Thoracic aorta (tissue), 2 donors: ENCODE measurements at places on chromosomes 2 and 18.

DNA sequence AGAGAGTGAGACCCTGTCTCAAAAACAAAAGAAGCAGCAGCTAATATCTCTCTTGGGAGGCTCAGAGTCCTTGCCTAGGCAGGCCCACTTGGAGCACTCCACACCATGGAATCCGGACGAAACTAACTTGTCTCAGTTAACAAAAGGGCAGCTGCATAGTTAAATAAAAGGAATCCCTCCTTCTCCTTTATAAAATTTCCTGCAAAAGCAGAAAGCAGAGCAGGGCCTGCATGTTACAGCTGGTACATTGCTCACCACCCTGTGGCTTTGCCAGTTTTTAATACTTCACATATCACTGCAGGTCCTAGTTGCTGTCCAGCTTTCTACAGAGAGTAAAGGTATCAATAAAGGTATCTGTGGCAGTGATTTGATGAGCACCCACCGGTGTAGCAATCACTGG is 93.6 kb downstream of the ASAP2 start:
- no peak for DNase-seq

DNA sequence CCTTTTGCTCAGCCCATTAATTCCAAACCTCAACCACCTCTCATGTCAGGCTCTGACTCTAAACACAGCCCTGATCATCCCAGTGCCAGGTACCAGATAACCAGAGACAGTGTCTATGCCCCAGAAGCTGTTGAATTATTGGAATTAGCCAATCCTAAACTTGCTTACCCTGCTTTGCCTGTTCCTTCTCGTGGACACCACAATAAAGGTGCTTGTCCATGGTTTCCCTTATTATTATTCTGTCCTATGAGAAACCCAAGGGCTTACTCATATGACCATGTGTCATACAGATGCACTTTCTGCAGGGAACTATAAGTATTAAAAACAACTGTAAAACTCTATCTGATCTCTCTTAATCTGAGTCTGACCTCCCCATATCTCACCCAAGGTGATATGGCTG is 2193.8 kb upstream of the PIK3C3 start:
- no peak for DNase-seq

GRCh38 chr2:10089565-10090190 is 9.5 kb upstream of the CYS1 start:
- DNase-seq: no peak

GRCh38 chr2:65098741-65099140 is 31.2 kb downstream of the RAB1A start:
- no peak for DNase-seq

- no peak for DNase-seq
Observed at GRCh38 chr2:120498576-120499394, 152.8 kb downstream of the INHBB start.

DNA sequence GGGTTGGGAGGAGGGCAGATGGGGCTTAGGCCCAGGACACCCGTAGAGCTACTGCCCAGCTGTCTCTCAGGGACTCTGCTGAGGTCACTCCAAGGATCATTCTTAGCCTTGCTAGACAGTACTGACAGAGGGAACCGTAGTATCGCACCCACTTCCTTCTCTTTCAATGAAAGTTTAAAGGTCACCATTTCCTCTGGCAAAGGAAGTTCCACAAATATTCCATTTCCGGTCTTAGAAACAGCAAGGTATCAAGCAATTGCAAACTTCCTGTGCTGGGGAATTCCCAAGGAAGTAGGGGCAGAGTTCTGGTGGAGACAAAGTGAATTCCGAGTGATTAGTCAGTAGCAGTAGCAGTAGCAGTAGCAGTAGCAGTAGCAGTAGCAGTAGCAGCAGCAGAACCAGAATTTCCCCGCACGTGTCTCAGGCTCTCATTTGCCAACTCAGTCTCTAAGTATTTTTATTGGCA is 24.7 kb downstream of the IL1B start:
- DNase-seq: no peak

GRCh38 chr2:189287363-189287762 is 107.8 kb upstream of the COL5A2 start:
- no peak for DNase-seq

GRCh38 chr2:202610380-202610779 is 24.4 kb upstream of the FAM117B start:
- DNase-seq: no peak

DNA sequence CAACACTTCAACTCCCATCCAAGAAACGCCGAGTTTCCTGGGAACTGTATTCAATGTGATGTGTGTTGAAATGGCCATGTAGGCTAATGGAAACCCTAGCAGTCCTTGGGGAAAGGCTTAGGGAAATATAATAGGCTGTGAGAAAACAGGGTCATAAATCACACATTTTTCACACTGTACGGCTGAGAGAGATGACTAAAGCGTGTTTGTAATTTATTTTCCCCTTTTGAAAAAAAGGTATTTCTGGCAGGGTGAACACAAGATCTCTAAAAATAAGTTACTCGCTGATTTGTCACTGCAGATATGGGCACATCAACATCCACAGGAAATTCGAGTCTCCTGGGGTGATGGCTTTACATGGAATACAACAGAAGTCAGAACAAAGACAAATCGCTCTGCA is 109.6 kb upstream of the ST6GAL2 start:
- no peak for DNase-seq

DNA sequence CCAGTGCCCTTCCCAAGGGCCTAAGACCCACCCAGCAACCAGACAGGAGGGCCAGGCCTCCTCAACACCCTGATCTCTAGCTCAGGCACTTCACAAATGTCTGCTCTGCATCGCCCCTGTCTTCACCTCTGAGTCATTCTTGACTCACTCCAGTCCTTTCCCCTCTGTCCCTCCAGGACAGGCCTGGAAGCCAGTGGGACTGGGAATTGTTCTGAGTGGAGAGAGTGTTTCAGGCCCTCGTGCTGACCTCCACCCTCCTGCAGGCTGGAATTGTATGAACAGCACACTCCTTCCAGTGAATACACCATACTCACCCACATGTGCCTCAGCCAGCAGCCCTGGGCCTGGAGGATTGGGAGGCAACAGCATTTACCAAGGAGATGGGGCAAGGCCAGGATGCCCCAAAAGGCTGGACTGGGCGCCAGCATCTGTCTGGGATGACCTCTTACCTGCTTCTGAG is 304.2 kb downstream of the CYP26B1 start:
- DNase-seq: no peak

- DNase-seq: no peak
Observed at GRCh38 chr18:50397023-50397422, 22.2 kb downstream of the SKA1 start.

GRCh38 chr2:216205486-216205885 is 96.3 kb downstream of the XRCC5 start:
- no peak for DNase-seq

GRCh38 chr2:23215016-23215415 is 170.0 kb upstream of the KLHL29 start:
- DNase-seq: no peak

- DNase-seq: no peak
Observed at GRCh38 chr2:237791977-237792727, 6.4 kb upstream of the RBM44 start.

- no peak for DNase-seq
Observed at GRCh38 chr2:219739066-219739465, 111.6 kb downstream of the SLC4A3 start.

DNA sequence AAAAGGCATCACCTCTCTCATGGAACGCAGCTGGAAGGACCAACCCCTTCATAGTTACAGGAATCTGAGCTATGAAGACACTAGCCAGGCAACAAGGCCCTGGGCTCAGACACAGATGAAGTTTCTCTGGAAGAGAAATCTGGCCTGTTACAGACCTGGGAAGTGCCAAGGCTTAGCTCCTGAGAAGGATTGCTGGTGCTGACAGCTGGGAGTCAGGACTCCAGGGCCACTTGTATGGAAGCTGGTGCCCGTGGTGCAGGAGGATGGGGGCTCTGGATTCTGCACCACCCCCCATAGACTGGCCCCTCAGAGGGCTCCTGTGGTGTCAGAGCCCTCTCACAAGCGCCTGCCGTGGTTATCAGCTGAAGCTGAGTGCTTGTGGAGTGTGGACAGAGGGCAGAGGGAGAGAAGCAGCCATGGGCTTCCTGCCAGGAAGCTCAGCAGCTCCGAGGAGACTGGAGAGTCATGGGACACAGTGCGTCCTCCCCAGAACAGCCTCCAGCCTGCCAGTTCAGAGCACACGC is 87.3 kb upstream of the LCLAT1 start:
- DNase-seq: no peak

DNA sequence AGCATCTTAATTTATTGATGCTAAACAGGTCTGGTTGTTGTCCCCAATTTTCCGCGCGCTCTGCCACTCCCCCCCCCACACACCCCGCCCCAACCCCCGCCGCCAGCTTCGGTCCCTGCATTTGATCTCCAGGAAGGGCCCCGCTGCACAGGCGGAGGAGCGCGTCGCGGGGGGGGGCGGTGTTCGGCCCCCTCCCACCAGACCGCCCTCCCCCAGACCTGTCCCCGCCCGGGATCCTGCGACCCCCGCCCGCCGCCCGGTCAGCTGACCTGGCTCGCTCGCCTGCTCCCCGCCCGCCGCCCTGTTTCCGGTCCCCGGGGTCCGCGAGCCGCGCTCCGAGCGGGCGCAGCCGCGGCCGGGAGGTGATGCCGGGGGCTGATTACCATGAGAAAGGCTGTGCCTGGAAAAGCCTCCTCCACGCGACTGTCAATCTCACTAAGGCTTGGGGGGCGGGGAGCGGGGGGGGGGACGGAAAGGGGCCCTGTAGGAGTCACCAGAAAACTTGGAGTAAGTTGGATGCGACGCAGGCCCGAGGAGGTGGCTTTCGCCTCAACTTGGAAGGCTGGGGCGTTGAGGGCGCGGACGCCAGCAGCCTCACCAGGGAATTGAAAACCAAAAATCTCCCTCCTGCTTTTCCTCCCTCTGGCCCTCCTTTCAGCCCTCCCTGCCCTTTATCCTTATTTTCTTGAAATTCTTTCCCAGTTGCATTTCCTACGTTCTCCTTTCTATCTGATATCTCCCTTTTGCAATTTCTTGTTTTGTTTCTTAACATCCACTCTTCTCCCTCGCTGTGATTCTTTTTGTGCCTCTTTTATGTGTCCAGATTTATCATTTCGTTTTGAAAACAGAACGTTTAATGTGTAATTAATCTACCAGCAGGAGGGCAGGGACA is 4.4 kb upstream of the ZEB2 start:
- no peak for DNase-seq

- DNase-seq: no peak
Observed at GRCh38 chr2:231968820-231969219, 7.3 kb downstream of the DIS3L2 start.

GRCh38 chr2:39431592-39432316 is 5.3 kb downstream of the MAP4K3 start:
- DNase-seq: no peak

DNA sequence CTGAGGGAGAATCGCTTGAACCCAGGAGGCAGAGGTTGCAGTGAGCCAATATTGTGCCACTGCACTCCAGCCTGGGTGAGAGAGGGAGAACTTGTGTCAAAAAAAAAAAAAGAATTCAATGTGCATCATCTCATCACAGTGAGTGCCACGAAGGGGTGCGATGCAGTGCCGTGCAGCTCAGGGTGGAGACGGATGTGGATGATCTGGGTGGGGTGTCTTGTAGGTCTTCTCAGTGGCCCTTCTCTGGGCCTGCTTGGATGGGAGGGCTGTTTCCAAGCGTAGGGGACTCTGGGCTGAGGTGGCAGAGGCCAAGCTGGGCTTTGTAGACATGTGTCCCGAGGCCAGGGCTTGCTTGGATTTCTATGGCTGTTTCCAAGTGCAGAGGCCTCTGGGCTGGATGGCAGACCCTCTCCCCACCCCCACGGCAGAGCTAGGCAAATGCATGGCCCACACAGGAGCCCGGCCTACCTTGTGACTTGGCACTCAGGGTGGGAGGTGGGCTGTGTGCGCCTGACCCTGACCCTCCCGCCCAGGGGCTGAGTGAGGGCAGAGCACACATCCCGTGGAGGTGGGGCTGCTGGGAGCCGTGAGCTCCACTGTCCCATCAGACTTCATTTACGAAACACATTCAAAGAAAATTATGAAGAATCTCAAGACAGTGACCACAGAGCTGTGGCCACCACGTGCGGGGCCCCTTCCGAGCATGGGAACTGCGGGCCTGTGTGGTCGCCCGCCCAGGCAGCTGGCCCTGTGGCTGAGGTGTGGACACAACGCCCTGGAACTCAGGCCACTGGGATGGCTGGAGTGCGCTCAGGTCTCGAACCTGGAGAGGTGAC is 76.4 kb downstream of the ASB1 start:
- no peak for DNase-seq

GRCh38 chr2:53911434-53912189 is 51.8 kb upstream of the GPR75 start:
- no peak for DNase-seq

- DNase-seq: no peak
Observed at GRCh38 chr2:79906139-79906890, 393.5 kb downstream of the CTNNA2 start.

GRCh38 chr2:146814971-146815370 is 1029.9 kb upstream of the ACVR2A start:
- DNase-seq: no peak

GRCh38 chr2:162938387-162938786 is 99.8 kb upstream of the KCNH7 start:
- DNase-seq: no peak

DNA sequence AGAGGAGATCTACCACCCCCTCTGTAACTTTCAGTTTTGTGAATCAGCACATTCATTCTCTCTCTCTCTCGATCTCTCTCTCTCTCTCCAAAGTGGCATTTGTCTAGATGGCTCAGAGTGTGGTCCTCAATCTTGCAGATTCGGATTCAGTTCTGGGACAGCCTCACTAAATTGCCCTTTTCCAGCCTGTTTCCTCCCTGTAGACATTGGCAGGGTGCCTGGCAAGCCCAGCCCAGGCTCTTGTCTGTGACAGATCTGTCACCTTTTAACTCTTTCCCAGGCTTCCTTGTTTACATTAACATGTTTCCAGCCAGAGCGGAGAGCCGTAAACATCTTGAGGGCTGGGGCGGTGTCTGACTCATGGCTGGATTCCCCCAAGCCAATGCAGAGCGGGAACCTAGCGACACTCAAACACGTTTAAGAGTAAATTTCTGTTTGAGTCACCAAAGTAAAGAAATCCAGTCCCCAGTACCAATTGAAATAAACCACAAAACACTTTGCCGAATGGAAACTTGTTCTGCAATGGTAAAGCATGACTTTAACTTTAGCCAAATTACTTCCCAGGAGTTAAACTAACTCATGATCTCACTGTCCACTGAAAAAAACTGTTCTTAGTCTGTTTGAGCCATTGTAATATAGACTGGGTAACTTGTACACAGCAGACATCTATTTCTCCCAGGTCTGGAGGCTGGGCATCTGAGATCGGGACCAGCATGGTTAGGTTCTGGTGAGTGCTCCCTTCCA is 6.6 kb upstream of the CYP27C1 start:
- DNase-seq: no peak

DNA sequence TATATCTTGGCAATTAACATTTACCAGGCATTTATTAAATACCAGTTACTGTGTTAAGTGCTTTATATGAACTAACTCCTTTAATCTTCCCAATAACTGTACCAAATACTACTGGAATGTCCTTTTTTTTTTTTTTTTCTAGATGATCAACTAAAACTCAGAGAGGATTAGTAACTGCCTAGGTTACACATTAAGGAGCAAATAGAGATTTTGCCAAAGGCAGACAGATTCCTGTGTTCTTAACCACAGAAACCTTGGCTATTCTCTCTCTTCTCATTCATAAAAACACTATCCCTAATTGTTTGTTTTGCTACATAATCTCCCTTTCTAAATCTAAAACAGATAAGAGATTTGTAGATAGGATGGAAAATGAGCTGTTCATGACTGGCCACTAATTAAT is 13.3 kb downstream of the DHX57 start:
- DNase-seq: no peak

- no peak for DNase-seq
Observed at GRCh38 chr18:43587538-43588153, 310.4 kb upstream of the SYT4 start.

GRCh38 chr2:209322041-209322440 is 101.8 kb upstream of the MAP2 start:
- DNase-seq: no peak
